Neural progenitor cell (in vitro differentiated cells): ENCODE measurements at places on chromosomes 13 and 19.

GRCh38 chr19:34471906-34472700 is 9.5 kb upstream of the WTIP start:
- no peak for DNase-seq

DNA sequence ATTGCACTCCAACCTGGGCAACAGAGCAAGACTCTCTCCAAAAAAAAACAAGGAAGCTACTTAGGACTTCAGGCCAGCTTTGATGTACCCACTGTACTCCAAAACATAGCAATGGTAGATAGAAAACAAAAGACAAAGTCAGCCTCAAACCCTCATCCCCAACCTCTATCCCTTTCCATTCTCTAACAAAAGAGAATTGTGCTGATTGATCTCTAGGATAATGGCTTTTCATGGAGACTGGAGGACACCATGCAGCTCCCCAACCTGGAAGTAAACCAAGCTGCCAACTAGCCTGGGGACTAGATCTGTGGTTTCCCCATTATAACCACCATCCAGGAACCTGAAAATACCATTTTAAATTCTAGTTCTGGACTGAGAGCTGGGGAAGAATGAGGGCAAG is 4.3 kb upstream of the ZDHHC20 start:
- DNase-seq: peak; percentile 29

GRCh38 chr13:102440259-102440936 is 38.5 kb upstream of the FGF14 start:
- DNase-seq: no peak

DNA sequence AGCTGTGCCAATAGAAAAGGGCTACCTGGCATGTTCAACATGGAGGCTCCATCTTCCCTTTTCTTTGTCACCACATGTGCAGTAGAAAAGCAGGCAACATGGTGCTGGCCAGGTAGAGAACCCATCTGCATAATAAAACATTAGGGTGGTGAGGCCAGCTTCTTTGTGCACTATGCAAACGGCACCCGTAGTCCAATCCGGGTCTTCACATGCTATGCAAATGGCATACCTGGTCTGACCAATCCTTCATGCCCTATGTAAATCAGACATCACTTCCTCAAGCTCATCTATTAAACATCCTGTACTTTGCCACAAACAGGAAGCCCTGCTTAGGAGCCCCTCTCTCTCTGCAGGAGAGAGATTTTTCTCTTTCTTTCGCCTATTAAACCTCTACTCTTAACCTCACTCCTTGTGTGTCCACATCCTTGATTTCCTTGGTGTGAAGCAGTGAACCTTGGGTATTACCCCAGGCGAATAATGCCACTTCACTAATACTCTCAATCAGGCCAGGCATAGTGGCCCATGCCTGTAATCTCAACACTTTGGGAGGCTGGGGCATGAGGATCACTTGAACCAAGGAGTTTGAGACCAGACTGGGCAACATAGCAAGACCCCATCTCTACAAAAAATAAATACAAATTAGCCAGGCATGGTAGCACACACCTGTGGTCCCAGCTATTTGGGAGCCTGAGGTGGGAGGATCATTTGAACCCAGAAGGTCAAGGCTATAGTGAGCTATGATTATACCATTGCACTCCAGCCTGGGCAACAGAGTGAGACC is 111.3 kb upstream of the MRI1 start:
- no peak for DNase-seq

DNA sequence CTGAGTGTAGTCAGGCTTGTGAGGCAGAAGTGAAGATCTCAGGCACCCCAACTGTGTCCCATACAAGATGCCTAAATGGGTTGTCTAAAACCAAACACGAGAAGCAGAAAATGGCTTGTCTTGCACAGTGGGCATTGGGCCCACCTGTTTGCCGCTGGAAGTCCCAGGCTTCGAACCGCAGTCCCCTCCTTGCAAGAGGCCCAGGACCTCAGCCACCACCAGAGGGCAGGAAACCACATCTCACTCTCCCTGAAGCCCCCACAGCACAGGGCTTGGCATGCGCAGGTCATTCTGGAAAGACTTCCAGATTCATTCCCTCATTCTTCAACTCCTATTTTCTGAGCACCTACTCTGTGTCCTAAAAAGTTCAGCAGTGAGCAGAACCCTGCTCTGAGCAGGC is 973.7 kb downstream of the UQCRFS1 start:
- peak; percentile 69 for DNase-seq

- peak; percentile 73 for DNase-seq
These were observed 188.0 kb downstream of the TDRD3 start for GRCh38 chr13:60584976-60585375.

- DNase-seq: no peak
These were observed 19.8 kb downstream of the RBM26 start for GRCh38 chr13:79386125-79386826.

GRCh38 chr19:30227661-30228112 is 144.5 kb upstream of the ZNF536 start:
- peak; percentile 94 for DNase-seq

DNA sequence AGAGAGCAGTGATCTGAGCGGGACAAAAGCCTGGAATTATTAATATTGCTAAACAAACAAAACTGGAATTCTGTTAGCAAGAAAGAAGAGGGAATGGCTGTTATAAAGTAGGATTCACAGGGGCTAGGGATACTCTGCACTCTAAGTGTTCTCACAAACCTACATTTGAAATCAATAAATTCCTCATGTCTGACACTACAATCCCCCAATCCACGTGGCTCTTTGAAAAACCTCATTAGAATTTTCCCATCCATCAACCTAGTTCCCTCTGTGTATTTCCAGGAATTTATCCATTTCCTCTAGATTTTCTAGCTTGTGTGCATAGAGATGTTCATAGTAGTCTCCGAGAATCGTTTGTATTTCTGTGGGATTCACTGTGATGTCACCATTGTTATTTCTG is 307.5 kb downstream of the RBM26 start:
- DNase-seq: no peak

- peak; percentile 55 for DNase-seq
These were observed 13.4 kb downstream of the SERP2 start for GRCh38 chr13:44386913-44387556.

DNA sequence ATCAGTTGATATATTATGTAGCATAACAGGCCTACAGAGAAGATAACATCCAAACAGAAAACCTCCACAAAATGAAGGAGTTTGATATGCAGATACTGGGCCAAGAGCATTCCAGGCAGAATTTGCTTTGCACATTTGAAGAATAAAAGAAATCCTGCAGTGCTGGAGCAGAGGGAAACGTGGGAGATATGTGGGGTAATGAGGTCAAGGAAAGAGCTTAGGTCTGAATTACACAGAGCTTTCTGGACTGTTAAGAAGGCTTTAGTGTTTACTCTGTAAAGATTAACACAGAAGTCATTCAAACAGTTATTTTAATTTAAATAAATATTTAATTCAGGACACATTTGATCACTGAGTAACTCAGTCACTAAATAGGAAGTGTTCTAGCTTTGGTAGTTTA is 692.7 kb downstream of the PCDH9 start:
- DNase-seq: no peak

GRCh38 chr19:54452626-54453025 is 3.6 kb downstream of the LENG8 start:
- no peak for DNase-seq

DNA sequence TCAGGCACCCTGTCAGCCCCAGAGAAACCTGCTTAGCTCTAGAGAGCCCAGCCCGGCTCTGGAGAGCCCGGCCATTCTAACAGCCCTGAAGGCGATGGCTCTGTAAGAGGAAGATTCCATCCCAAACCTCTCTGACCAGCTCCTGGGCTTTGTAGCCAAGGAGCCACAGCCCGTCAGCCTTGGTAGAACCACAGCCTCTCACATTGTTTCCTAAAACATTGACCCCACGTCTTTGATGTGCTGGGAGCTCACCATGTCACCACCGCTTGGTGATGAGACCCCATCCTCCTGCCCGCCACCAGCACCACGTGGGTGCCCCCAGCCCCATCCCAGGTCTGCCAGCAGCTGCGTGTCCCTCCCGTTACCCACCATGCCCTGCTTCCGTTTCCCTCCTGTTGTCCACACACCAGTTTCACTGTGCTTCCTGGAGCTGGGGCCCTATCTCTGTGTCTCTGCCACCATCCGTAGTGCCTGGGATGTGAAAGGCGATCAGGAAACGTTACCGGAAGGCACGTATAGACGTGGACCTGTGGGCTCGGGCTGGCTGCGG is 94.2 kb upstream of the MCF2L start:
- DNase-seq: no peak

DNA sequence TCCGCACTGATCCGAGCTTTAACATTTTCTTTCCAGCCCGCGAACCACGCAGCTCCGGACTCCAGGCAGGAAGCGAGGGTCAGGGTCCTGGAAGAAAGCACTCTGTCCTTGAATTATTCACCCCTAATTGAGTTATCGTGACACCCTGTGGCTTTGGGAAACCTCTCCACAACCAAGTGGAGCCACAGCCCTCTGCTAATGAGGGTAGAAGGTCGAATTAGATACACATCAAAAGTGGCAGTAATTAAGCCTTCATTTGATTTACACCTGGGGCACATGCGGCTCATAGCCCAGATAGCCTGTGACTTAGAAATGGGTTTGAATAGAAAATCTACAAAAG is 15.9 kb upstream of the RNF17 start:
- peak; percentile 24 for DNase-seq

DNA sequence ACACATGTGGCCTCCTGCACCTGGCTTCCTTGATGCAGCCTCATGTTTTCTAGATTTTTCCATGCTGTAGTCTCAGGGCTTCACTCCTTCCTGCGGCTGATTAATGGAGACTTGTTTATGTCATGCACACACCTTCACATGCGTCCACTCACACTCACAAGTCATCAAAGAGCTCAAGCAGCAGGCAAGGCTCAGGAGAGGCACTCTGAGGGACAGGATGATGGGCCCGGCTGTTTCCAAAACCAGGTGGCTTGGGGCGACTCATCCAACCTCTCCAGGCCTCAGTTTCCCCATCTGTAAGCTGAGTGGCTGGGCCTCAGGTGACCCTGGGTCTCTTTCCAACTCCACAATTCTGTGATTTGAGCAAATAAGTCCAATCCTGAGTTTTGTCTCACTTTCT is 36.9 kb downstream of the RASA3 start:
- no peak for DNase-seq

DNA sequence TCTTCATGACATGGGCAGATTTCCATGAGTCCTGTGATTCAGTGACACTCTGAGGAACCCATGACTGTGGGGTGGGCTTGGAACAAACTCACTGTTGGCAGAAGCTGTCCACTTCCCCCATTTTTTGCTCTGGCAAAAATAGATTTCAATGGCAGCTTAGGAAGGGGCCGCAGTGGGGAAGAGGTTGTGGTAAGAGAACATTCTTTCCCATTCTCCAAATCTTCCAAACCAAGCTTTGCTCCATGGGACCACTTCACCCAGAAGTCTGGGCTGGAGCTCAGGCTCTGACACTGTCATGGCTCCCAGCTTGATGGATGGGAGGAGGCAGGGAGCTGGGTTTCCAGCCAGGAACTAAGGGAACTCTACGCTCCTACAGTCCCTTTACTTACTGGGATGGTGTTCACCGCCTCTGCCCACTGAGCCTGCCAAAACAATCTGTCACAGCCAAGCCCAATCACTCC is 24.9 kb upstream of the MEDAG start:
- no peak for DNase-seq

DNA sequence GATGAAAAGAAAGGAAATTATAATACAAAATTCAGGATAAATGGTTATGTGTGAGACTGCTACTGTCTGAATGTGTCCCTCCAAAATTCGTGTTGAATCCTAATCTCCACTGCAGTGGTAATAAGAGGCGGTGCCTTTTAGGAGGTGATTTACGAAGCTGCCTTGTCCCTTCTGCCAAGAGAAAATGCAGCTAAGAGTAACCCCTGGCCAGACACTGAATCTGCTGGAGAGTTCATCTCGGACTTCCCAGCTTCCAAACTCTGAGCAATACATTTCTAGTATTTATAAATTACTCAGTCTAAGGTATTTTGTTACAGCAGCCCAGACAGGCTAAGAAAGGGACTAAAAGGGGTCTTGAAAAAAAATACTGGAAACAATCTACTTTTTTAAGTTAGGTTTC is 152.6 kb downstream of the KLF12 start:
- no peak for DNase-seq

DNA sequence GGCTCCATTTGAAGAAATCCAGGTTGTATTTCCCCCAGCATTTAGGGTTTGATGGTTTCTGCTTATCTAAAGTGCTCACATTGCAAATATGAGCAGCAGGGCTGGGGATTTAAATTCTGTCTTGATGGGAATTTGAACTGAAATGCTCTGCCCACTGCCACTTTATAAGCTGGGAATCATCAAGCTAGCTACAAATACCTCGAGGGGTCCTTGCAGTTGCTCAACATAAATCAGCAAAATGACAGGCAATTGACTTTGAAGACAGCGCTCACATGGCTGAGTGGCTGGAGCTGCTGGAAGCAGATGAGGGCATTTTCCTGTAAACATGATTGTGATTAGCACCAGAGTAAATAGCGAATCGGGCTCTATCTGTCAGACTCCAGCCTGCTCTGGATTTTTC is 39.4 kb upstream of the MEDAG start:
- no peak for DNase-seq

DNA sequence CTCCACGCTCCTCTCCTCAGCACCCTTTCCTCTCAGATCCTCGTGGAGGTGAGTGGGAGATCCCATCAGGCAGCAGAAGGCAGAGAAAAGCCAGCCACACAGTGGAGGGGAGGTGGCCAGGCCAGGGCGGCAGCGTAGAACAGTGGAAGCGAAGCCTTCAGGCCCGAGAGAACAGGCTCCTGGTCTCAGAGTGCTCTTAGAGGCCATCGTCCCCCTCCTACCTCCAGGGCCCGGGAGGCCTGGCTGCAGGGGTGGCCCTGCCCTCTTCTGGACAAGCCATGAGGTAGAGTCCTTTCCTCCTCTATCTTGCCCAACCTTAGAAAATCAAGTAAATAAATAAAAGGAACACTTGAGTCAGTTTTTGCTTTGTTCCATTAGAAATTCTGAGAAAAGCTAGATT is 202.0 kb downstream of the KATNAL1 start:
- peak; percentile 50 for DNase-seq

GRCh38 chr13:26923824-26924605 is 163.4 kb upstream of the GPR12 start:
- DNase-seq: no peak

GRCh38 chr13:99321709-99322108 is 14.5 kb upstream of the GPR183 start:
- no peak for DNase-seq
